ENCODE measurements at places on chromosomes 1 and 21.

DNA sequence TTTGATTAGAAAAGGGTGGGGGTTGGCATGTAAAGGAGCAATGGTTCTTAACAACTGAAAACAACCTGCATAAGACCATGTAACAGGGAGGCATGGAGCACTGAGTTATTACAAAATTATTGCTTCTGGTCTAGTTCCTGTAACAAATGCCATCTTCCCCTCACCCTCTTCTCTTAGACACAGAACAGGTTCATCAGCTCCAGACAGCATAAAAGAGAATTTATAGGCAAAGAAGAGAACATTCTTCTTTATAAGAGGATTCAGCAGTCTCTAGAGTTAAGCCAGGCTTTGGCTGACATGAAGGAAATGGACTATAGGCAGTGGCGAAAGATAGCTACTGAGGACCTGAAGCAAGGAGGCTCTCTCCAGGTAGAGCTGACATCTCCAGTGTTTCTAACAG, 38.9 kb downstream of the RGSL1 start:
- DNase-seq: no peak

- no peak for DNase-seq
These were observed 178.1 kb upstream of the NFIA start for GRCh38 chr1:60904099-60904851.

- DNase-seq: no peak
These were observed 35.6 kb upstream of the LRRC3 start for GRCh38 chr21:44419679-44420078.

DNA sequence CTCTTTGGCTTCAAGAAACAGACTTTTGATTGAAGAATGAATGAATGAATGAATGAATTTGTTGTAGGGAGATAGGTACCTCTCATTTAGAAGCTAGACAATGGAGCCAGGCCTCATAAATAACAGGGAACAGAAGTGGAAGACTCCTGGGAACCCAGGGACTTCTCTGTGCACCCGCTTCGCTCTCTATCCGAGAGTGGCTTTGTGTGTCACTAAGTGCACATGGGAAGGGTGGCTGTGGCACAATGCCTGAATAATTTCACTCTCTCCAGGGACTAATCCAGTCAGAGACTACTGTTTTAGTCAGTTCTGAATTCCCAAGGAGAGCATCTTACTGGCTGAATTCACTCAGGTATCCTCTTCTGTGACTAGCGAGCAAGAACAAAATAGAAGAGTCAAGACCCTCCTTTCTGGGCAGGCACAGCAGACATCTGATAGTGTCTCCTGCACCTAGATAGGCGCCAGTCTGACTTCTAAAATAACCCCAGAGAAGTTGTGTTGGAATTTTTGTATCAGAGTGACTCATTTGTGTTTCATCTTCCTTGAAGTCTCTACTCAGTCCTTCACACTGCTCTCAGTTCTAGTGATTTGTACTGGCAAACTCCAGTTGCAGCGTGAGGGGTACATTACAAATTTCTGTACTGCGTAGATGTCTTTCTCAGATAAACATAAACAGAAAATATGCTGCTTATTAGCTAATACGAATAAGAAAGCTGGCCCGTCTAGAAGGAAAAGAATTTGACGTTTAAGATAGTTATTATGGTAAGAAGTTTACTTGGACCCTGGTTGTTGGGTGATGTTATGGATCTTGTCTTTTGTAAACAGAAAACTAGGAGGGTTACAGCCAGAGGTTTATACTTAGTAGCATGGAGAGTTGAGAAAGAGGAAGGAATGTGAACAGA, 34.0 kb downstream of the BACH1 start:
- DNase-seq: peak; percentile 45

DNA sequence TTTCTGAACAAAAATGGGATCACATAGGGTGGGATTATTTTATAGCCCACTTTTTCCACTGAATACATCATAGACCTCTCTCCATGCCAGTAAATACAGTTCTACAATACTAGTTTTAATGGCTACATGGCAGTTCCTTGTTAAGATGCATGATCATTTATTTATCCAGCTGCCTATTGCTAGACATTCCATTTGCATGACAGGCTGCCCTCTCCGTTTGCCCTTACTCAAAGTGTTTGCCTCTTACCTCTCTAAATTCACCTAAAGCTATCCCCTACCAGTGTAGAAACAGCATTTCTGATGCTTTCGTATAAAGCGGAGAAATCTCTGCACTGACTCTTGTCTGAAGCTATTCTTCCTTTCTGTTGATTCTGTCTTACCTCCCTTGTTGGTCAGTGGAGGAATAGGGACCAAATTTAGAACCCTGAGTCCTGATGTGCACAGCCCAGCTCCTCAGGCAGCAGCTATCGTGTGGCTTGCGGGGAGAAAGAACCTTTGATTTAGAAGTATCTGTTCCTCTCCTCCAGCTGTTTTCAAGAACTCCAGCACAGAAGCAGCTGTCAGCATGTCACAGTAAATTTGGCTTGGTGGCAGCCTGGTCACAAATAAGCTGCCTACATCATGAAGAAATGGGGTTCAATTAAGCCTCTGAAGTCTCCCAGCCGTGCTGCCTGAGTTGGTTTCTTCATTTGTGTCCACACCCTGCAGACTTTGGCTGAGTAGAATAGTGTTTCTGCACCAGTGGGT, 337.3 kb downstream of the PRDM2 start:
- no peak for DNase-seq

DNA sequence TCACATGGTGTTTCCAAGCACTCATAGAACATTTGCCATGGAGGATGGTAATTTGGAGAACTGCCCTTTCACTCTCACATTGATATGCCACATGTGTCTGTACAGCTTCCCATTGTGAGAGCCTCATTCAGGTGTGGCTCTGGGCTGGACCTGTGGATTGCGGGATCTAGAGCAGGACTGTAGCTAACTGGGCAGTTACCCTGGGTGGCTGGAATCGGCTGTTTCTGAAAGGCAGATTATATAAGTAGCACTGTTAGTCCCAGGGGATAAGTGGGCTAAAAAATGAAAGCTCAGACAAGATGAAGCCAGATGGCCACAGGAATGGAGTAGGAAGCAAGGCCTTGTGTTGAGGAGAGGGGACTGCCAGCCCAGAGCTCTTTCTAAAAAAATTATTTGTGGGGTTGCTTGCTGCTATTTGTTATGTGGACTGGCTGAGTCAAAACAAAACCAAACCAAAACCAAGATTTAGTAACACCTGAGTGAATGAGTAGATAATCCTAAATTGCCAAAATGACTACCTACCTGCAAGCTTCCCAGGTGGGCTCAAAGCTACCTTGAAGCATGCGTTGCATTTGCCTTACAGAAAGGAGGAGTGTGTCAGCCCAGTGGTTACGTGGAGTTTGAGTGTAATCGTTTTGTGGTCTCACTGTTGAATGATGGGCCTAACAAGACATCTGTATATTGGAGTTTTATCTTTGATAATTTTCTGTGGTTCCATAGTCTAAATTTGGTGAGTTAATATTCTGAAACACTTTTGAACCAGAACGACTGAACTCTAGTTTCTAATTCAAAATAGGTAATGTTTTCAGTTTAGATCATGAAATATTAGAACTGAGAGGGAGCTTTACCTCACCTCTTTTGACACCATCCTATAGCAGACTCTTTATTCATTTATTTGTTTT, 58.0 kb downstream of the SDCCAG8 start:
- DNase-seq: no peak

- DNase-seq: no peak
These were observed 21.7 kb upstream of the ZBTB21 start for GRCh38 chr21:42031816-42032215.

DNA sequence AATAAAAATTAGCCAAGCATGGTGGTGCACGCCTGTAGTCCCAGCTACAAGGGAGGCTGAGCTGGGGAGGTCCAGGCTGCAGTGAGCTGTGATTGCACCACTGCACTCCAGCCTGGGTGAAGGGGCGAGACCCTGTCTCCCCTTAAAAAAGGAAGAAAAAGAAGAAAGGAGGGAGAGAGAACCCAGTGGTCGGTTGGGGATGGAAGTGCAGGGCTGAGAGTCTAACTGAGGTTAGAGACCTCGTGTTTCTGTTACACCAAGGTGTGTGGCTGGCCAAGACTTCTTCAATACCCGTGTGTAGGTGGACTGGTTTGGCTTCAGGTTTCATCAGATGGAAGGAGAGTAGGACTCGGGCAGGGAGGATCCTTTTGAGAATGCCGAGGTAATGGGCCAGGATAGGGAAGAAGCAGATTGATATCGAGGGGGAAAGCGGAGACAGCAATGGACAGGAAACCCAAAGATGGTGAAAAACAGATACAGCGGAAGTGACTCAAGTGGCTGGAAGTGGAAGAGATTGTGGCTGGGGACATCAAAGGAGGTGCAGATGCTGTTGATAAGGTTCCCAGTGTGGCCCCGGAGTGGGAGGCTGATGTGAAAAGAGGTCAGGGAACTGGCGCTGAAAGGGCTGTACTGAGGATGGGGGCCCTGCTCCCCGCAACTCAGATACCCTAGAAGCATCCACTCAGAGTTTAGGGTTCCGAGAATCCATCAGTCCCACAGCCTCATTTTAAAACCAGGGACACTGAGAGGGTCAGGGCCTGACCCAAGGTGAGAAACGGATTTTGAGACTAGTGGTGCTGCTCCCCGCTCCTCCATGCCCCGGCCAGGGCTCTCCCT, 681 bp upstream of the UBXN10 start:
- DNase-seq: no peak

GRCh38 chr1:152167835-152168534, 9.0 kb upstream of the RPTN start:
- peak; percentile 97 for DNase-seq

DNA sequence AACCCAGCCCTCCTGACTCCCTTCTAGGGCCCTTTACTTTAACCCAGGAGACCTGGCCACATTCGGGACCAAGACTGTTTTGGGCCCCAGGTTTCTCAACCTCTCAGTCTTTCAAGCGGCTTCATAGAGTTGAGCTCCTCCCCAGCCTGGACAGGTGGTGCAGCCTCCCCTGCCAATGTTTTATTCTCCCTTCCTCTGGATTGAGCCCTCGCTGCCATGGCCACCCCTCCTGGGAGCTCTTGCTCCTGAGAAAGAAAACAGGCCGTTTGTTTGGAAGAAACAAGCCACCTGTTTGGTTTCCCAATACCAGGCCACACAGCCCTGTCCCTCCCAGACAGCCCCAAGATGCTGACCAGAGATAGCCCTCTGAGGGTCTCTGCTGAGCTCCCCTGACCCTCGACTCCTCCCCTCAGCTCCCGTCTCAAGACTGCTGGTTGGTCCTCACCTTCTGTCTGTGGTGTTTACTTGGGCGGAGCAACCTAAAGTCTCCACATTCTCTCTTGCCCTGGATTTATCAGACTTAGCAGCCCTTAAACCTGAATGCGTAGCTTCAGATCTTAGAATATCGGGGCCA, 3.3 kb downstream of the TMEM51 start:
- DNase-seq: no peak

DNA sequence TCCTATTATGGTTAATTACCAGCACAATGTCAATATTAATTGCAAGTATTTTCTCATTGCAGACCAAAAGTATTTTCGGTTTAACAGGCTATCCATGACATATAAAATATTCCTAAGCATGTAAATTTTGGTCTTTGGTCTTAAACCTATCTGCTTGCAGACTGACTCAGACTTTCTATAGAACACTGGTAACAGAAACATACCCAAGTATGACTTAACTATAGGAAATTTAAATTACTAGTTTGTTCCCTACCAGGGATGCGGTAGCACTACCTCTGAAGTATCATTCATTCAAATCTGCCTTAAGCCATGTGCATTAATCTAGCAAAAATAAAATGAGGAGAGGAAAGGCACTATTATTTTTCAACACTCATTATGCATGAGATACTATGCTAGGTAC, 2.9 kb downstream of the TAF1A start:
- DNase-seq: no peak

- no peak for DNase-seq
These were observed 70.5 kb upstream of the GADD45A start for GRCh38 chr1:67614511-67614934.

DNA sequence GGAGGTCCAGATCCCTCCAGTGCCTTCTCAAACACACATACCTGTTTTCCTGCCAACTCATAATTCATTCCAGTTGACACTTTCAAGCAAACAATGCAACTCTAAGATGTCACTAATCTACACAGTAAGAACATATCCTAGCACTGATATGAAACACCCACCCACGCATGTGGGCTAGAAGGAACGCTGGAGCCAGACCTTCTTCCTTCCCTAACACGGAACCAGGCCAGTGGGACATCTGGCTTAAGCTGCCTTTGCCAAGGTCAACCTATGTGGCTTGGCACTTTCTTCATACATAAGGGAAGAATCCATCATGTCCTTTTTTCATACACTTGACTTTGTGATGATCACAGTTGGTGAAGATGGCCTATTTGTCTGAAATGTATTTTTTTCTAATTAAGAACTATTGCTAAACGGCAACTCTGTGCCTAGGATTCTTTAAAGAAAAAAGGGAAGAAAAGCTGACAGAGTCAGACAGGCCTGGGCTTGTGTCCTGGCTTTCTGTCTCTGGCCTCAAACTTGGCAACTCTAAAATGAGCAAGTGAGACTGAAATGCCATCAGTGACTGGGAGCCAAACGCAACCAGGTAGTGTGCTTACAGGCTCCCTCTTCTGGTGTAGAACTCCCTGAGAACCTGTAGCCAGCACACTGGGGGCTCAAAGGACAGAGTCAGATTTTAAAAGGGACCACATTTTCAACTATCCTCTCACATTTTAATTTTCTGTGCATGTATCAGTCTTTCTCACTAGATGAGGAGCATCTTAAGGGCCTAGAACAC, 92.6 kb upstream of the BEND5 start:
- no peak for DNase-seq

DNA sequence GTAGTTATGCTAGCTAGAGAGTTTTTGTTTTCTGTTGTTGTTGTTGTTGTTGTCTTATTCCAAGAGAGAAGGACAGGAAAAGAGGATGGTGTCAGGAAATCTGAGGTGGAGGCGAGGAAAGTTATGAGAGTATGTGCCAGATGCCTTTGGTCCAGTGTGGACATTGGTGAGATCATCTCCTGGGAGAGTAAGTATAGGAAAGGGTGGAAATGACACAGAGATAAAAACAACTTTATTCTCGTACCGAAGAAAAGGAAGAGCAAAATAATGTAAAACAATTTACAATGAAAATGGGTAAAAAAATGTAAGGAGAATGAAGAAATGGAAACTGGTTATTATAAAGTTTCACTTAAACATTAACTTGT, 97.4 kb upstream of the ADGRL2 start:
- no peak for DNase-seq

DNA sequence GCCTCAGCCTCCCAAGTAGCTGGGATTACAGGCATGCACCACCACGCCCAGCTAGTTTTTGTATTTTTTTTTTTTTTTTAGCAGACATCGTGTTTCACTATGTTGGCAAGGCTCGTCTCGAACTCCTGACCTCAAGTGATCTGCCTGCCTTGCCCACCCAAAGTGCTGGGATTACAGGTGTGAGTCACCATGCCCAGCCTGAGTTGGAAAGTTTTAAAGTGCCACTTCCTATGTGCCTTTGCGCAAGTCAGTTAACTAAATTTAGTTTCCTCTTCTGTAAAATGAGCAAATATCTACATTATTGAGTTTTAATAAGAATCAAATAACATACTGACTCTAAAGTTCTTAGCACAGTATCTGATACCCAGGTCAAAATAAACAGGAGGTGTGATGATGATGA, 12.4 kb downstream of the SLC19A2 start:
- DNase-seq: no peak

DNA sequence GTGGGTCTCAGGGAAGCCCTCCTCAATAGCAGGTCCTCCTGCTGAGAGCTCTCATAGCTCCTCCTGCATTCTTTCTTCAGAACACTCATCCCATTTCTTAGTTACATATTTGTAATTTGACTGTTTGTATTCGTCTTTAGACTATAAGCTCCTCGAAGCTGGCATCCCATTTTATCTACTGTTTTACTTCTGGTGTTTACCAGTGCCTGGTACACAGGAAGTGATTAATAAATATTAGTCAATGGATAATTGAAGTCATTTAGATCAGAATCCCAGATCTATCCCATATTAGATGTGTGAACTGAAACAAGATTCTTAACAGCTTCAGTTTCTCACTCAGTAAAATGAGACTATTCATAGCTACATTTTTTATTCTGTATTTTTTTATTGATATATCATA, 88.7 kb downstream of the PLPP3 start:
- DNase-seq: no peak

Data from ACHN (cell line).